Suprapubic skin (tissue), 4 donors: ENCODE measurements at places on chromosomes 5 and 9. TPM values are rescaled to one million over a fixed set of nuclear protein-coding genes. Genes with fewer than 3 reads are reported as not detected.

DNA sequence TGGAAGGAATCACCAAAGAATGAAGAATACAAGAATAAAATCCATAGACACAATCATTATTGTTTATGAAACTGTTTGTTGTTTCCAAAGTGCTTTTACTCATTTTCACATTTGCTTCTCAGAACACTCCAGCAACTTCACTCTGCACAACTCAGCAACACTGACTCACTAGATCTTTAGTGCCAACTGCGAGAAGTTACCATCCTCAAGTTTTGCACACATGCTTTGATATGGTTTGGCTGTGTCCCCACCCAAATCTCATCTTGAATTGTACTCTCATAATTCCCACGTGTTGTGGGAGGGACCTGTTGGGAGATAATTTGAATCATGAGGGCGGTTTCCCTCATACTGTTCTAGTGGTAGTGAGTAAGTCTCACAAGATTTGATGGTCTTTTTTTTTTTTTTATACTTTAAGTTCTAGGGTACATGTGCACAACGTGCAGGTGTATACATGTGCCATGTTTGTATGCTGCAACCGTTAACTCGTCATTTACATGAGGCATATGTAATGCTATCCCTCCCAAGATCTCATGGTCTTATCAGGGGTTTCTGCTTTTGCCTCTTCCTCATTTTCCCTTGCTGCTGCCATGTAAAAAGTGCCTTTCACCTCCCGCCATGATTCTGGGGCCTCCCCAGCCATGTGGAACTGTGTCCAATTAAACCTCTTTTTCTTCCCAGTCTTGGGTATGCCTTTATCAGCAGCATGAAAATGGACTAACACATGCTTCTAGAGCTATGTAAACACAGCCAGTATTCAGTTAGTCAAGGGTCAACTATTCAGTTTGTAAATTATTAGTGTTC, 36.9 kb downstream of the CLINT1 start:
- DNase-seq = no peak

Gene HAVCR1
- total RNA-seq = not detected

Gene TEK
- 3.6 TPM for total RNA-seq

GRCh38 chr9:97567182-97567893, 65.8 kb downstream of the TSTD2 start:
- no peak for DNase-seq

DNA sequence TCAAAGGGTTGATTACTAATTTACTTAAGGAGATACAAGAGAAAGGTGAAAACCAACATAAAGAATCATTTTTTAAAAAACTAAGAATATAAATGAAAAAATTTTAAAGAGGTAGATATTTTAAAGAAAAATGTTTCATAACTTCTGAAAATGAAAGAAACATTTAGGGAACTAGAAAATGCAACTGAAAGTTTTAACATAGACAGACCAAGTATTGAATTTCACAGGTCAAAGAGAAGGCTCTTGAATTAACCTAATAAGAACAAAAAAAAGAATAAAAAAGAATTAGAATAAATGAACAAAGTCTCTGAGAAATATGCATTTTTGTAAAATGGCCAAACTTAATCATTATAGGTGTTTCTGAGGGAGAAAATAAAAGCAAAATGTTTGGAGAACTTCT, 16.1 kb upstream of the FAM174A start:
- DNase-seq = no peak

DNA sequence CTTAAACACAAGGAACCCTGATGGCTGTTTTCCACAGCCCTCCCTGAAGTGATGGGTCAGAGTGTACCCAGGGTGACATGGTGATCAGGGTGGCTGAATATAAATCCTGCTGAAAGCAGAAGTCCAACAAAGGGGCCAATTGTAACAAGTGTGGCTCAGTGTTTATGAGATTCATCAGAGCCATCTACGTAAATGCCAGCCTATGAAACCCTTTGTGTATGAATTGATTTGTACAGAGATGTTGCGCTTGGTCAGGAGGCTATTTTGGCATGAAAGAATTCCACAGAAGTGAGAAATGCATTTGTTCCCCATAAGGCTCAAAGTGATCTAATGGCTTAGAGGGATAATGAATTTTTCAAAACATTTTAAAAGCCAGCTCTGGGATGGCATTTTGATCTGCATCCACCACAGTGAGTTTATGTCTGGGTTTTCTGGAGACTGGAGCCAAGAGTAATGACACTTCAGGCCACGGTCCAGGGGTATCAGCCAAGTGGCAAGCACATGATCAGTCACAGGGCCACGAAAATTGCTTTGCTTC, 12.4 kb downstream of the PRUNE2 start:
- no peak for DNase-seq

GRCh38 chr9:76245518-76245917, 148.7 kb downstream of the RFK start:
- no peak for DNase-seq

- DNase-seq = no peak
These were observed 2118.6 kb upstream of the C9orf72 start for GRCh38 chr9:29691758-29692407.

GRCh38 chr5:25091921-25092320, 447.1 kb upstream of the CDH10 start:
- no peak for DNase-seq

- no peak for DNase-seq
These were observed 132.9 kb downstream of the PALM2AKAP2 start for GRCh38 chr9:109912726-109913460.

GRCh38 chr5:78908173-78909061, 76.7 kb downstream of the ARSB start:
- DNase-seq = no peak

Gene BTNL9
- total RNA-seq = 13.4 TPM

Gene KIF4B
- not detected for total RNA-seq

GRCh38 chr5:31148959-31149475, 44.5 kb upstream of the CDH6 start:
- DNase-seq = no peak

DNA sequence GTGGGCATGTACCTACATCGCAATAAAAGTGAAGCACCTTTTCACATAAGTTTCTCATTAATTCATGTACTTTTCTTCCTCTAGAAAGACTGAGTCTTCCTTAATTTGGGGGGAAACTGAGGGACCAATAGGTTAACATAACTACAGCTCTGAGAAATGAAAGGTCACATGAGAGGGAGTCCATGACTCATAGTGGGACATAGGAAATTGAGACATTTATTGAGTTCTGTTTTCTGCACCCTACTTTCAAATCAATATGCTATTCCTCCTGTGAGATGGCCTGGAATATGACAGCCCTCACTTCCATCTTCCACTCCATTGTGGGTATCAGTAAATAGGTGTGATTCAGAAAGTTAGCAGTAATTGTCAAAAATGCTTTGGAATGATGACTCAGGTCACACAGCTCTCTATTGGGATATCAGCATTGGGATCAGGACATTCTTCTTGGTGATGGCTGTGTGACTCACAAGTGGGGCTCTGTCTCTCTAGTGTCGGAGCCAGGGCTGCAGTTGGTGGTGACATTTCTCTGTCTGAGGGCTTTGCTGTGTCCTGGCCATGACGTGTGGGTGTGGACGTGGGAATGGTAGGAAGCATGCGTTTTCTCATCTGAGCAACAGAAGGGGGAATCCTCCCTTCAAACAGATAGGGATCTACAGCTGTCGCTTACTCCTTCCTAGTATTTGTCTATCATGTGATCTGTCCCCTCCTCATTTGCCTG, 125.0 kb downstream of the TRIO start:
- no peak for DNase-seq

DNA sequence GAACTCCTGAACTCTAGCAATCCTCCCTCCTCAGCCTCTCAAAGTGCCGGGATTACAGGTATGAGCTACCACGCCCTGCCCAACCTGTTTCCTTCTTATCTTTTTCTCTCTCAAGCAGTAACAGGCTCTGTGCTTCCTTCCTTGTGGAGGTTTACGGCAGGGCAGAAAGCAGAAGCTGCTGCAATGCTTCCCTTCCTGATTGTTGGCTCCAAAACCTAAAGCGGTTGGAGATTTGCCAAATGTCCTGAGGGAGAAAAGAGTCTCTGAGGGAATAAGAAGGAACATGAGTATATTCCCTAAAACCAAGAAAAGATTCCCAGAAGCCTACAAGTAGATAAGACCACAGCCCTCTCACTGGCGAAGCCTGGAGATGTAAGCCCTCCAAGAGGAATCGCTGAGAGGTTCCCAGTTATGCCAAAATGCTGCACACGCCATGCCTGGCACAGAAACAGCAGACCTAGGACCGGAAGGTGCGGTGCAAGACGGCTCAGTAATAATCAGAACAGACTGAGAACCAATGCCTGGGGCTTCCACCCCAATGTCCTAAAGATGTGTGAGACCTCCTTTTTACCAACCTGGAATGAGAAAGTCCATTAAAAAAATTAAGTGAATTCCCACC, 73.2 kb downstream of the APTX start:
- no peak for DNase-seq

DNA sequence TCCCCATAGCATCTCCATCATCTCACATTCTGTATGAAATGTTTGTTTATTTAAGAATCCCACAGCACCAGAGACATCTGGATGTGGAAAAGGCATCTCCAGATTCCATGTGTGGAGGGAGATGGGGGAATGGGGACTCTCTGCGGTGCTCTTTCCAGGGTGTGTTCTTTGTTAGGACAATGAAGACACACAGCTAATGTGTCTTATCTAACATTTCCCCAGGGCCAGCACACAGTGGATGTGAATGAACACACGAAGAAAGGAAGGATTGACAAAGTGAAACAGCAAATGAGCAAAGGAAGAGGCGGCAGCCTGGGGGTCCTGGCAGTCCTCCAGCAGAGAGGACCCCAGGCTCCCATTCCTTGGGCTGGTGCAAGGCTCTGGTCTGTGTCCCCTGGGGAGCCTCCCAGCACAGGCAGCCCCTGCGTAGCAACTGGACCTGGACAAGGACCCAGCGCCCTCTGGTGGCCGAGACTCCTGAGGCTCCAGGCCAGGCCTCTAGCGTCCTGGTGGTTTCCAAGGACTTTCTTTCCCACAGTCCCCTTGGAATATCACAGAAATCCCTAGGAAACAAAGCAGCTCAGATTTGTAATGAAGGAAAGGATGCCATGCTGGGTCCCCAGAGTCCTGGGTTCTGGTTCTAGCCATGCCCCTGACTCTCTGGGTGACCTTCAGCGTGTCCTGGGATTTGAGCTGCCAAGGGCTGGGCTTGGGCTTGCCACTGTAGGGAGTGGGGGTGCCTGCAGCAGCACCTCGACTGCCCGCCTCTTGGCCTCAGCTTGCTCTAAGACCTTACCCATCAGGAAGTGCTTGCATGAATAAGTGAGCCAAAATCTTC, 3.5 kb upstream of the PDLIM7 start:
- DNase-seq = peak; percentile 94

DNA sequence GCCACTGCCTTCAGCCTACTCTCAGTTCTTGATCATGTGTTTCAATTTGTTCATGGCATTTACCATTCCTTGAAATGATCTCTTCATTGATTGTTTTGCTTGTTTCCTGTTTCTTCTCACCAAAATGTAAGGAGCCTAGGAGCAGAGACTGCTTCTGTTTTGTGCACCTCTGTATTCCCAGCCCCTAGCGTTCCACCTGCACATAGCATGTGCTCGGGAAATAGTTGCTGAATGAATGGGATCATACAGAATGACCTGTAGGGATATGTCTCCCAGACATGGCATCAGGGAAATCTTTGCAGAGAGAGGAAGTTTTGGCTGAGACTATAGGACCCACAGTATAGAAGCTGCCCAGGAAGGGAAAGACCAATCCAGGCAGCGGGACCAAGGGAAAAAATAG, 6.2 kb upstream of the CERCAM start:
- no peak for DNase-seq

DNA sequence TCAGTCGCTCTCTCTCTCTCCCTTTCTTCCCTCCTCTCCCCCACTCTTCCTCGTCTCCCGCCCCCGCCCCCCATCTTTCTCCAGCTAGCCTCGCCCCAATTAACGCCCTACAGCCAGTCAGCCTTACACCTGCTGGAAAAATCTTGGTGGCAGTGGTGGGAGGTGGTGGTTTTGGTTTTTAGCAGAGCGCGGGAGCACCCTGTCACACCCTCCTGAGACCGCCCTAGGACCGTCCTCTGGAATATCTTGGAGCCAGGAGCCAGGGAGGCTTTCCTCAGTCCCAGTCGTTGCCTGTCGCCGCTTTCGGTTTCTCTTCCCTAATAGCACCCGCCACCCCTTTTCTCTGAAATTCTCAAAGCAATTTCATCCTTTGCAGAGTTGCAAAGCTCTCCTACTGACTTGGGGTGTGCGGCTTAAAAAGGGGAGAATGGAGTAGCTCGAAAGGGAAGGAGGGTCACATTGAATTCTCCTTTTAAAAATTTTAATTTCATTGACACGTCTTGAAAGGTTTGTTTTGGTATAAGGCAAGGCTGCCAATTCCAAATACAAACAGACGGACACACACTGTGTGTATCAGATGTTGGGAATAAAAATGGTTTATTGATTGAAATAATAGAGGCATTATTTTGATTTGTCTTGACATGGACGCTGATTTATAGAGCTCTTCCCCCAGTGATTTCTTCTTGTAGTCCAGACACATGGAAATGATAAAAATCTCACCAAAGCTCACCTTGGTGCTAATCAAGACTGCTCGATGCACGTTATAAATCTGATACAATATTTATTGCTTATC, 301.3 kb downstream of the PARP8 start:
- no peak for DNase-seq

Gene PRDM9
- not detected for total RNA-seq

Gene PCDHAC1
- not detected for total RNA-seq

- DNase-seq = peak; percentile 87
These were observed 812 bp downstream of the CACFD1 start for GRCh38 chr9:133460405-133461175.

Gene INSL4
- total RNA-seq = not detected

DNA sequence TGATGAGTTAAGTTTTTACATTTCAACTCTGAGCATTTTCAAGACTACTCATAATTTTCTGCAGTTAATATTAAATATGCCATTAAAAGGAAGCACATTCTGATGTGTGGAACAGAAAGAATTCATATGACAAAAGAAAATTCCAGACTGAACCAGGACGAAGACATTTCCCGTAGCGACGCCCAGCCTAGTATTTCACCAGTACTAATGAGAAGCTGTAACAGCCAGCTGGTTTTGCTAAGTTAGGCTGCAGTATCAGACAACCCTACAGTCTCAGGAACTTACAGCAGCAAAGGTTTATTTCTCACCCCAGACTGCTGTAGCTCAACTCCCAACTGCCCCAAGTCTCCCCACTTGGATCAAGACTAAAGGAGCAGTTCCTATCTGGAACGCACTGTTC, 91.6 kb downstream of the TMEM174 start:
- DNase-seq = no peak

DNA sequence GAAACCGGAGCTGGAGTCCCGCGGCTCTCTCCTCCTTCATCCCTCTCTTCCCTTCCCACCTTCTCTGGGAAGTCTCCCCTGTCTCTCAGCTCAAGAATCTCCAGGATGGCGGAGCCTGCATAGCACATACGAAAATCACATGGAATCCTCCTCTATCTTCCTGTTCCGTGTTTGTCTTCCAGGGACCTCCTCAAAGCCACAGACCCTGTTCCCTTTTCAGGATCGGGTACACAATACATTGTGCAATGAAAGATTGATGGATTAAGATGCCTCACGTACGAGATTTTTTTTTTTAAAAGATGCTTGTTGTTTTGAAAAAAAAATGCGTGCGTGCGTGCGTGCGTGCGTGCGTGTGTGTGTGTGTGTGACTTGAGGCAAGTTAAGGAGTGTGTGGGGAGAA, 46.6 kb upstream of the OLFM1 start:
- DNase-seq = no peak
